ENCODE measurements at places on chromosomes 7 and 10.
A peak's percentile ranks its signal among the peaks of the same experiment; 100 is the strongest.

DNA sequence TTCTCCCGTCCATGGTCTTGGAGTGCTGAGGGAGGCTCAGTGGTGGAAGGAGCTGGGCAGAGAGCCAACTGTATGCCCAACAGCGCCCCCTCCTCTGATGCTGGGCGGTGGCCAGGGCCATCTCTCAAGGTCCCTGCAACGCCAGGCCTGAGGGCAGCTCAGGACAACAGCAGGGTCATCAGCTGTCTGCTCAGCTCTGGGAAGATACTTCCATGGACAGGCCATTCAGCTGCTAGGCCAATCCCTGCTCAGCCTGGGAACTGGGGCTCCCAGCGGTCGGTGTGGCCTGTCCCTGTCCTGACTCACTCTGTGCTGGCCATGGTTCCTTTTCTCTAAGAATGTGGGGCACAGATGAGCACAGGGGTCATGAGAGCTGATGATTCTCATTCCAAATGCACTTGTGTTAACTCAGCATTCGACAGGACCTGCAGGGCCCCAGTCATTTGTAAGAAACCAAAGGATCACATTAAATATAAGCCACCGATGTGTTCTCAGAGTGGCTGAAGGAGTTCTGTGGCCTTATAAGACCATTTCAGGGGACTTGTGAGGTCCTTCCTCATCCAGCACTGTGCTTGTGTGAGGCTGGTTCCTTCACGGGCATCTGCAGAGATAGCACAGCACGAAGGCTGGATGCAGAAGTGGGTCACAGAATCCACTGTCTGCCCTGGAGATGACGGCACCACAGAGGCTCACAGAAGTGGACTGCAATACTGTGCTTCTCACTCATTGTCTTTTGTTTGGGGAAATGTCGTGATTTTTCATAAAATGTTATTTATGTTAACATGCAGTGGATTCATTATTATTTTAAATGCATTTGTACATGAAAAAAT lies 73.0 kb downstream of the ADCY1 start:
- DNase-seq, result peak; percentile 16

DNA sequence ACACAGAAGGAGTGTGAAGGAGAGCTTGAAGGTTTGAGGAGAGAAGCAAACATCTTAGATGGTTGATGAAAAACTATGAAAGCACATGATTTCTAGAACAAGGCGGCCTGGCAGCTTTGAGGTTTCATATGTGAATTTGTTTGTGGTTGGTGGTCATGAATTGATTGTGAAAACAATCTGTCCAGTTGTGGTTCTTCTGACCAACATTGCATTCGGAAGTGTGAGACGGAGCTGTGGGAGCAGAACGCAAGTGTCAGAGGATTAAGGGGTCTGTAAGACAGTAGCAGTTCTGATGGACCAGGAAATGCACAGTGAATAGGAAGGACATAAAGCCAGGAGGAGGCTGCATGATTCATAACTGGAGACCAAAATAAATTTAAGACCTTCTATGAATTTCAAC lies 594.6 kb downstream of the NXPH1 start:
- DNase-seq, result no peak

GRCh38 chr7:101602484-101603241 lies 26.4 kb downstream of the MYL10 start:
- DNase-seq, result peak; percentile 80

DNA sequence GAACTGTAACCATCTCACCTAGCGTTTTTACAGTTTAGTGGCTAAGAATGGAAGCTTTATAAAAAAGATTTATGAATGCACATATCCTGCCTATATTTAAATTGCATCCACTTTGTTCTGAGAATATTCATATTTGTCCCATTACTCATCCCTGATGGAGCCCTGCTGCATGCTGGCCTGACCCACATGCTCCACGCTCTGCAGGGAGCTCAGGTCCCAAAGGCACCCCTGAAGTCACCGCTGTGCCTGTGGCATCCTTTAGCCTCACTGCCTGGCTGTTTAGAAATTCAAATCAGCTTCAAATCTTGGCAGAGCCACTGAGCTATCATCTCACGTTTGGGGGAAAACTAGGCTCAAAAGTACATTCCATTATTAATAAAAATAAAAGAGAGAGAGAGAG lies 24.4 kb downstream of the C10orf90 start:
- peak; percentile 40 for DNase-seq

- DNase-seq, result no peak
Observed at GRCh38 chr7:70456719-70457118, 675.2 kb upstream of the GALNT17 start.

DNA sequence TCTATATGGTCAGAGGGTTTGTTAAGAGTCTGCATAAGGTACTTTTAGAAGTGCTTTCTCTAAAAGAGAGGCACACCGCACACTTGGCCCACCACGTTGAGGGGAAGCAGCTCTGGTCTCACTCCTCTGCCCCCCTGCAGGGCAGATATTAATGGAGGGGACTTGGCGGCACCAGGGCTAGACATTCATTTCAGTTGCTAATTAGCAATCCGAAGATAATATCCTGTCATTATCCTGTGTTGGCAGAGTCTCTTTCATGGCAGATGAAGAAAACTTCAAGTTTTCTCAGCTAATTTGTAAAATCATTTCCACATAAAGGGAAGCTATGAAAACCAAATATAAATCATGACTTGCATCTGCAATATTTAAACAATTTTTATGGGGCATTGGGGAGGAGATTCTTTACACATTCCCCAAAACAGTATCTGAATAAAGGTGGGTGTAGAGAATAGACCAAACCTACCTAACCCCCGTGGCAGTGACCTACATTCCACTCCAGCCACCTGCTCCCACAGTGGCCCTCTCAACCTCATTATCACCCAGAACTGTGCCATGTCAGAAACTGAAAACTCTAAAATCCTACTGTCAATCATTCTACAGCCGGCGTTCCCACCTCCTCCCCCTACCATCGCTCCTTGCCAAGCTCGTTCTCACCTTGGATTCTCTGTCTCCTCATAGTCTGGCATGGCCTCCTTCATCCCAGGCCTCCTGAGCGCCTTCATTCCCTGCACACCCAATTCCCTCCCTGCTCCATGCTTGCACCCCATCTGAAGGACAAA lies 54.1 kb upstream of the STK17A start:
- DNase-seq, result no peak

GRCh38 chr7:39102234-39102633 lies 124.5 kb downstream of the POU6F2 start:
- no peak for DNase-seq

DNA sequence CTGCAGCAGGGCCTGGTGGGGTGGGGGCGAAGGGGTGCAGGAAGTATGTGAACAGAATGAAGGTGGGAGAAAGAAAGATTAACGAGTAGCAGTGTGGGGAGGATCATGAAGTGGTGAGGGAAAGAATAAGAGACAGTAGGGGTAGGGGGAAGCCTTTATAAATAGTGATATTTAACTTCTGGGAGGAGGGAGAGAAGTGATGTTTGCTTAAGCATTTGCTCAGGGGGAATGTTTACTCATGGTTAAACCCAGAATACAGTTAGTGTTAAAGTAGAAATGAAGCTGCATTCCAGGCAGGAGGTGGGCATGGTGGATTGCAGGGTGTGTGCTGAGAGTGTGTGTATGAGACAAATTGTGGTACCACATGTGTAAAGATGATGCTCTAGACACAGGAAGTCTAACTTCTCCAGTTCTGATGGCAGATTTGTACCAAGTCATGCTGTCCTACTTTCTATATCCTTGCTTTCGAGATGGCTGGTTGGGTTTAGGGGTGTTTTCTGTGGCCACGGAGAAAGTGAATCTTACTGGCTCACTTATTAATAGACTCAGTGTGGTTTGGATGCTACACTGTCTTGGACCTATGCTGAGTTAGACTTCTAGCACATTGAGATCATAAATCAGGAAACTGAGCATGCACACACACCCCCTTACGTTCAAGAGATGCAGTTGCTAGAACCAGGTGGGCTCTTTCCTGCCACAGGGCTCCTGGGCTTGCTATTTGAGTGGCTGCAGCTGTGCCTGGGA lies 10.6 kb upstream of the DNMBP start:
- DNase-seq, result no peak

GRCh38 chr7:17988858-17989257 lies 38.8 kb downstream of the PRPS1L1 start:
- no peak for DNase-seq

GRCh38 chr10:92184977-92185376 lies 105.9 kb downstream of the CPEB3 start:
- DNase-seq, result no peak

GRCh38 chr10:69880301-69881081 lies 78.8 kb downstream of the COL13A1 start:
- no peak for DNase-seq

DNA sequence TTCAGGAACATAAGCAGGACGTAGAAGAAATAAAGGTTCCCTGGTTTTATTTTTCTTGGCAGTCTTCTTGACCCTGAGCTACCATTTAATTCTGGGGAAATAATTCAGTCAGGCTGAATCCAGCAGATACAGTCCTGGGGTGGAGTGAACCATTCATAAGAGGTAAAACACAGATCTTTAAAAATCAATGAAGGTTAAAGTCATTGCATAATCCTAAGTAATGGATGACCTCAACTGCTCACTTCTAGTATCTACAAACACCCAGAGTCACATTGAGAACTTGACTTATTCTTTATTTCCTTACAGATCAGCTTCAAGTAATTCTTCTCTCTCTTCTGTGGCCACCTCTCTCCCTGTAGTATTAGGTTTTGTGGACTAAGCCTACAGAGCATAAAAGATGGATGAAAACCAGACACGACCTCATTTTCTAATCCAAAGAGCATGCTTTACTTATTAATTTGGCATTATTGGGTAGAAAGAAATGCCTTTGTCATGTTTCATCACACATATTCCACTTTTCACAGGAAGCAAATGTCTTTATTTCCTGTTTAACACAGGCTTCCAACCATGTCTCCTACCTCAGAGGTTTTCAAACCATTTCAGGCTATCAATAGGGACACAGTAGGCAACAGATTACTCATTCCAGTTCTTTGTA lies 182.3 kb upstream of the IMMP2L start:
- peak; percentile 54 for DNase-seq

GRCh38 chr7:490461-491291 lies 29.0 kb downstream of the PDGFA start:
- no peak for DNase-seq

DNA sequence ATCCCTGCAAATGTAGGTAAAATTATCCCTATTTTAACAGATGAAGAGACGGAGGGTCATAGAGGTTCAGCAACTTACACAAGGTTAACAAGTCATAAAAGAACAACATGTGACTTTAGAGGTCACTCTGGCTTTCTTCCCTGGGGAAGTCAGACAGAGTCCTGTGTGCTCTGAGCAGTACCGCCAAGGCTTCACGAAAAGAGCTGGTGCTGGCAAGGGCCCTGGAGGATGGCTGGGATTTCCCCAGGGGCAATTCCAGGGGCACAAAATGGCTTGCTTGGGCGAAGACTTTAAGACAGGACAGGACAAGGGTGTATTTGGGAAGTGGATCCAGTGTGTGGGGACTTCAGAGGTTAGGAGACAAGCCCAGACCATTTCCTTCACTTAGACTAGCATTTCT lies 144.1 kb downstream of the PIP4K2A start:
- DNase-seq, result no peak

GRCh38 chr7:29316926-29317325 lies 122.4 kb downstream of the CHN2 start:
- DNase-seq, result no peak

DNA sequence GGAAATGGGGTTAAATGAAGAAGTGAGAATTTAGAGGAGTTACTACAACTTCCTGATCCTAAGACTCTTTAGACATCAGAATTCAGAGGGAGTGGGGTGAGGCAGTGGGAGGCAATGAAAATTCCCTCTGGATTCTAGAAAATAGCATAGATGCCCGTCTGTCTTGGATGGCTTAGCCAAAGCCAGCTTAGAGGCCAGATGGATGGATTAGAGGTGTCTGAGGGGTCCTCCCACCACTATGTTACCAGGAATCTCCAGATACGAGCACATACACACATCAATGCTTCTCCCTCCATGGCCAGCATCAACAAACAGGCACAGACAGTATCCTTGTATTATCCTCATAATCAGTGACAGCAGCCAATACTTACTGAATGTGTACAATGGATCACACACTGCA lies 418.1 kb downstream of the PLXNA4 start:
- DNase-seq, result no peak

- no peak for DNase-seq
Observed at GRCh38 chr10:28363376-28363775, 60.5 kb upstream of the MPP7 start.

GRCh38 chr7:134907000-134907399 lies 79.3 kb upstream of the AGBL3 start:
- DNase-seq, result no peak

DNA sequence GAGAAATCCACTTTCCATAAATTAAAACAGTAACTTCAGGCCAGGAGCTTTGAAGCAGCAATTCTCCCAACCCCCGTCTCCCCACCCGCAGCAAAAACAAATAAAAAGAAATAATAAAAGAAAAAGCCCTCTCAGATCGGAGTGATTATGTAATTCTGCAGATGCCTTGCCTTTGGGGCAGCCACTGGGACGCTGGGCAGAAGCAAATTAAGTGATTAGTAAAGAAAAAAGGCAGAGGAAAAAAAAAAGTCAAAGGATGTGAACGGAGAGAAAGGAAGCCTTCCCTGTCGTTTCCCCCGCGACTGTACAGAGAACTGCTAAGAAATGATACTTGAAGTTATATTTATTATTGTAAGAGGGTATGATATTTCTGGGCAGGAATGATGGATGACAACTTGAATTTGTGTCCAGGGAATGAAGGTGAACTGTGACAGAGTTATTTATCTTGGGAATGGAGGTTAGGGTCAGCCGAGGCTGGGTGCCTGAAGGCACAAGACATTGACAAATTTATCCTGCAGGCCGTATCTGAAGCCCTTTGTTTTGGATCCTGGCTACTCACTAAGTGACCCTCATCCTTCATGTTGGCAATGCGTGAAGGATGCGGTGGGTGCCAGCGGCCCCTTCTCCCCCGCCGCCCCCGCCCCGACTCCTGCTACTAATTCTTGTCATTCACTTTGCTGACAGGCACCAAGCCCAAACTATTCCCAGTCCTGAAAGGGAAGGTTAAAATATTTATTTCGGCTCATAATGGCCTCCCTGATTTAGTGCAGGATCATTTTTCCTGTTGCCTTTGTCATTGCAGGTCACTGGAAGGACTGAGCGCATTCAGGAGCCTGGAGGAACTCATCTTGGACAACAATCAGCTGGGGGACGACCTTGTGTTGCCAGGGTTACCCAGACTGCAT lies 604.0 kb downstream of the LRMDA start:
- no peak for DNase-seq

GRCh38 chr10:79610601-79611191 lies at the start of gene SFTPA1:
Gene SFTPA1, plus strand, starts transcription at chr10:79610939. Its CDS starts 887 bp downstream, at chr10:79611826.
- DNase-seq, result no peak

GRCh38 chr7:155483868-155484325 lies 26.0 kb downstream of the EN2 start:
- DNase-seq, result peak; percentile 11

DNA sequence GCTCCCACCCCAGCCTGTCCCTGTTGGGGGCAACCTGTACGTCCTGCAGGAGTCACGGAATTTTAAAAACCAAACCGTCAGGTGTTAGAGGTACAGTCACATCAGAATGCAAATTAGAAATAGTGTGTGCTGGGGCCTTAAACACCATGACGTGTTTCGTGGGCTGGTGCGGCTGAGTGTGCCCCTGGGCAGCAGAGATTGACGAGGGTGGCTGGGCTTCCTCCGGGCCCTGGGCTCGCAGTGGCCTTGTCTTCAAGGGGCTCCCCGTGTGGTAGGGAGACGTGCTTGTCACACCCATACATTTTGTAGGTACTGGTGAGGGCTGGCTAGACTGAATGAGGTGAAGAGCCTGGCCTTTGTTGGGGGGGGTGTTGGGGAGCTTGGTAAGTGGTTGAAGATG lies 7.6 kb downstream of the MGMT start:
- DNase-seq, result no peak

GRCh38 chr10:24556750-24557742 lies 166.6 kb downstream of the ARHGAP21 start:
- peak; percentile 65 for DNase-seq

GRCh38 chr7:32574626-32575025 lies 79.3 kb downstream of the AVL9 start:
- no peak for DNase-seq
